ENCODE measurements at places on chromosomes 6 and 20.

GRCh38 chr6:32254761-32255198, 30.9 kb upstream of the NOTCH4 start:
- DNase-seq, result no peak

- no peak for DNase-seq
Observed at GRCh38 chr6:166166314-166167257, 1.1 kb downstream of the TBXT start.

- DNase-seq, result no peak
Observed at GRCh38 chr6:124441450-124441849, 520.8 kb upstream of the RNF217 start.

DNA sequence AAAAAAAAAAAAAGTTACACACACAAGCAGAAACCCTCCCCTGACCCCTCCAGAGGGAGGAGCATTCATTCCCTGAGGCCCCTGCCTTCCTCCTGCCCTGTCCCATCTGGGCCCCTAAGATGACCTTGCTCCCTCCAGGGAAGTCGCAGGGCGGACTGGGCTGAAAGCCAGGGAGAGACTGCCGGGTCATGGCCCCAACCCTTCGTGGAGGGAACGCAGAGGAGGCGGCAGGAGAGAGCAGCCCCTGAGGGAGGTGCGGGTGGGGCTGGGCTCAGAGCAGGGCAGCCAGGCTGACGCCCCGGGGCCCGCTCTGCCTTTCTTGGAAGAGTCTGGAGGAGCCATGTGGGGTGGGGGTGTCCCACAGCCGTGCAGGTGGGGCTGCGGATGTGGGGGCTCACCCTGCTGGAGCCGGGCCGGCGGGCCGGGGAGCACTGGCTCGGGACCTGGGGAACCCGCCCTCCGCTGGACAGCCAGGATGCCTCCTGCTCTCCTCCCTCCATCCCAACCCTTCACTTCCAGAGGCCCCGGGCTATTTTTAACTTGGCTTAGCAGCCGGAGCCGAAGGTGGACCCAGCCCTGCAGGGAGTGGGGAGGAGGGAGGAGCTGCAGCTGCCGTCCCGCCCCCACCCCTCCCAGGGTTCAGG, 15.0 kb upstream of the ABHD16B start:
- DNase-seq, result no peak

DNA sequence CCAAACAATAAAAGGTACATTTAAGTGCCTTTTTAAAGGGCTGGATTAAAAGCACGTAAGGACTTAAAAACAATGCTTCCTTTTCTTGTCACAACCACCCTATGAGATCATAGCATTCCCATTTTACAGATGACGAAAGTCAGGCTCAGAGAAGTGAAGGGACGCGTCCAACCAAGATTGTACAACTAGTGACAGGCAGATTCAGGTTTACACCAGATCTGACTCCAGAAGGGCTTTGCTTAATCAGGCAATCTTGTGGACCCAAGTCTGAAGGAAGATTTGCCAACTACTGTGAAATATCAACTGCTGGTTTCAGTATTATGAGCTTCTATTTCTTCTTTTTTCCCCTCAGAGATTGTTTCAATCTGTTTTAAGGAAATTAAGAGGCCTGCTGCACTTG, 877 bp downstream of the ENPP4 start:
- no peak for DNase-seq

DNA sequence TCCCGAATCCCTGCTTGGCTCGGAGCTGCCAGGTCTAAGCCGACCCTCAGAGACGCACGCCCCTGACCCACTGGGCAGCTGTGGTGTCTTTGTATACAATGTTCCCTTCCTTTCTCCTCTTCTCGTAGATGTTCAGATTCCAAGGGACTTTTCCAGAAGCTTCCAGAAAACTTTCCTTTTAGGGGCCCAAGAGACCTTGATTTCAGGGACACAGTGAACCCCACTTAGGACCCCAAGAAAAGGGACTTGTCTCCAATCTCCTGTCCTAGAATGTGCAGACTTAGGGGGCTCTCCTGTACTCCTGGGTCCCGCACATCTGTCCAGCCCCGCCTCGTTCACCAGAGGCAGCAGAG, 103.5 kb downstream of the EDN3 start:
- no peak for DNase-seq

GRCh38 chr20:36728986-36729385, 16.9 kb downstream of the NDRG3 start:
- DNase-seq, result no peak

- no peak for DNase-seq
Observed at GRCh38 chr20:52190437-52191131, 995 bp downstream of the ZFP64 start.

DNA sequence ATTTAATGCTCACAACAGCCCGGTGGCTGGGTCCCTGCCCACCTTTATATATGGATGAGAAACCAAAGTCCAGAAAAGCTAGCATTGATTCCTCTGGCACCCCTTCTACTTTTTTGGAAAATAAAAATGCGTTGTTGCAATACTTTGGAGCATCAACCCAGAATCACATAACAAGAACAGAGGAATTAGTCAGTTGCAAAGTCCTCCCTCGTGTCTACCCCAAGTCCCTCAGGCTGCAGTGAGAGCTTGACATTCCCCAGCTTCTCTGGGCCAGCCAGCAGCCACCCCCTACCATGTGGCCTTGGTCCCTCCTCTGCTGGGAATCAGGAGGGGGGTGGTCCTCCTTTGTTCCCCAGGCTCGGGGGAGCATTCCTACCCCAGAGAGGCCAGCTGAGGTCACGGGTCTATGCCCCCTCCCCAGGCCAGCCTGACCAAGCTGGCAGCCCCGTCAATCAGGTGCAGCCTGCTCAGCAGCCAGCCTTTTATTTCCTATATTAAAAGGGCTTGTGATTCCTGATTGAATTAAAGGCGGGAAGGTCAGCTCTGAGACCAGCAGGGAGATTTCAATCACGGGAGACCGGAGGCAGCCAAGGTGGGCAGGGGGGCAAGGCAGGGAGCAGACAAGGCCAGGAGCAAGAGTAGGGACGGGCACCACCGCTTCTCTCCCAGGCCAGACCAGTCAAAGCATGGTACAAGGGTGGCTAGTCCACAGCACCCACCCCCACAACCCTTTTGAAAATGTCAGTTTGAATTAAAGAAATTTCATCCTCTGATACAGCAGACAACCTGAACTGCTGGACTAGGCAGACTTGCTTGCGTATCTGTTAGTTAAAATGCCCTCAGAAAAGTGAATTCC, 158.9 kb downstream of the MRPL14 start:
- no peak for DNase-seq

GRCh38 chr20:5465604-5465927, 148.8 kb upstream of the PROKR2 start:
- DNase-seq, result no peak

- no peak for DNase-seq
Observed at GRCh38 chr6:23269436-23269835, 700.1 kb downstream of the HDGFL1 start.
